GM20000 (cell line): ENCODE measurements at places on chromosomes 1 and 21.
A peak's percentile ranks its signal among the peaks of the same experiment; 100 is the strongest.

- DNase-seq = no peak
Observed at GRCh38 chr1:43708002-43708410, 670 bp downstream of the ST3GAL3 start.

GRCh38 chr1:203189951-203190352, 3.4 kb upstream of the CHI3L1 start:
- no peak for DNase-seq

DNA sequence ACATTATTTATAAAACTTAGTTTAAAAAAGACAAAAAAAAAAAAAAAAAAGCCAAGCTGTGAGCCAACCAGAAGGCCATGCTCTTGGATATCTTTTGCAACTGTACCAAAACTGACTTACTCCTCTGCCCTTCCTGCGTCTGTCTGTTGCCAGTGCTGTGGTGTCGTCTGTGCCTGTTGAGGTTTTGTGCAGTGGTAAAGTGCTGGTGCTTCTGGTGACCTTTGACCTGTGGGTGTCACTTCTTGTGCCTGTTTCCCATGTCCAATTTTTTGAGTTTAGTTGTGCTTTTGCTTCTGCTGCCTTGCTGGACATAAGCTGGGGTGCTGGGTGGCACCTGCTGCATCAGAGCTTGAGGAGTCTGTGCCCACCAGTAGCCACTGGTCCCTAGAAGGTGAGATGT, 41.4 kb downstream of the RNF187 start:
- no peak for DNase-seq

GRCh38 chr1:47507881-47508701, 70.2 kb downstream of the FOXD2 start:
- peak; percentile 64 for DNase-seq

DNA sequence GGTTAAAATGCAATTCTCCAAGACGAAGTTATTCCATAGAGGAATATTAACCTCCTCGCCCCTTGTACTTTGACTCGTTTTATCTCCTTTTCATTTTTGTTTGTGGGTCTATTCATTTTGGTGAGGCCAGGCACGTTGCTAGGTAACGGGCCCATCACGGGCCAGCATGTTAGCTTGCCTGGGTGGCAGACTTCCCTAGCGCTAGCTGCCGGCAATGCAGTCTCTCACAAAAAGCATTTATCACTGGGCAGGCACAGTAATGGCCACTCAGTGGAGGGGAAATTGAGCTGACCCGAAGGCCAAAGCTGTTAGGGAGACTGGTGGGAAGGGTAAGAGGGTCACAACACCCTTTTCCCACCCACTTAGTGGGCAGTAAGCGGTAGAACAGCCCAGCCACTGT, 234.4 kb upstream of the FOXD3 start:
- no peak for DNase-seq

- DNase-seq = no peak
Observed at GRCh38 chr1:202221911-202222909, 28.6 kb downstream of the LGR6 start.

GRCh38 chr1:21804536-21804935, 7.5 kb upstream of the LDLRAD2 start:
- DNase-seq = no peak

GRCh38 chr1:226736001-226736907, 2.8 kb downstream of the ITPKB start:
- DNase-seq = no peak

GRCh38 chr1:204367956-204368355, 8.2 kb upstream of the PLEKHA6 start:
- no peak for DNase-seq

DNA sequence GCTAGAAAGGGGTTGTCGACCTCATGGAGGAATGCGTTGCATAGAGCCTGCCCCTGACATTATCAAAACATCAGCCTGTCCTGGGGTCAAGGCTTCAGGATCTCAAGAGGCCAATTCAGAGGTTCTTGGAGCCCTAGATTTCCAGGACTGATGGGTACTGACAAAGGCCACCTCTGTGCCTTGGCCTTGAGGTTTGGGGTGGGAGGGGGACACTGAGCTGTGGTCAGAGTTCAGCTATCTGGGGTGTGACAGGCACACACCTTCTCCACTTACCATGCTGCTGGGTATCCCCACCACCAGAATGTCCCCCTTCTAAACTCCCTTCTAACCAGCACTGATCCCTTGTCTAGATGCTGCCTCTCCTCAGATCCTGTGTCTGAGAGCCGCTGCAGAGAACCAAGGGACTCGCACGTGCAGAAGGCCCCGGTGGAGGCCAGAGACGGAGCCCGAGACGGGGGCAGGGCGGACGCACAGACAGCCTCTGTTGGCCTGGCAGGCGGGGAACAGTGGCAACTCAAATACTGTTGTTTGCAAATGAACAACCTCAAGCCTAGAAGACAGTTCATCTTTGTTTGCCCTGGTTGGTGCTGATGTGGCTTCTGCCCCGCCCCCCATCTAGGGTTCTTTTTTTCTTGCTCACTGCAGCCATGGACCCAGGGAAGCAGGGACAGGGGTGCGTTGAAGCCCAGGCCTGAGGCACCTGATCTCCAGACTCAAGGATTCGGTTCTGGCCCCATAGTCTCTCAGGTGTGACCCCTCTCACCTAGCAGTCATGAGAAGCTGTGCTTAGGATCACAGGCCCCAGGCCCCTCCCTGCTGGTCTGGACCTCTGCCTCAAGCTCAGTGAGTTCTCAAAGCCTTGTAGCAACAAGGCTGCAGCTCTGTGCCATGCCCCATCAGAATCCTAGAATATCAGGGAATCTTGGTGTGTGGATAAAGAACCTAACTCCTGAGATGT, 28.1 kb upstream of the CSF1 start:
- no peak for DNase-seq

GRCh38 chr1:20702416-20702815, 15.4 kb downstream of the KIF17 start:
- DNase-seq = no peak

DNA sequence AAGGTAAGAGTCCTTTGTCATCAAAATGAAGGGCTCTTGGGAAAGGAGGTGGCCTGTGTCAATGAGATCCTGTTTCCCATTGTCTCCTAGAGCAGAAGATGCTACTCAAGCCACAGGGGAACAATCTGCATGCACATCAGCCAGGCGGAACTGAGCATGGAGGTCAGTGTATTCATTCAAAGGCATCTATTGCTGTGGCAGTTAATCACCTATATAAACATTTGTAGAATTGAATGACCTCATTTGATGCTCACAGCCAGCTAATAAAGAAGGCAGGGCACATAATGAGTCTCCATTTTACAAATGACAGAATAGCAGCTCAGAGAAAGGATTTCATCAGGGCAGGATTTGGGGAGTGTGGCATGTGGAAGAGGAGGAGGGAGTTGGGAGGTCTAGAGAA, 5.7 kb upstream of the FYB2 start:
- no peak for DNase-seq

DNA sequence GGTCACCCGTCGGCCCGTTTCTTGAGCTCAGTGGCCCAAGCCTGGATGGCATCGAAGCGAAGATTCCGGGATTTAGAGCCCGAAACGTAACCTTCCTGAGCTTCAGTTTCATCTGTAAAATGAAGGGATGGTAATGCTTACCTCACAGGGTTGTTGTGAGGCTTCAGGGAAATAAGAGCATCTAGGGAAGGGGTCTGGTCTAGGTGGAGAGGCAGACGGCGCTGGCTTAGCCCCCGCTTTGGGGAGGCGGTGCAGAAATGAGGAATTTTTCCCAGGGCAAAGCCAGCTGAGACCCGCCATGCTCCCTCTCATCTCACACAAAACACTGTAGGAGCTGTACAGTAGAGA, 717 bp upstream of the MYCL start:
- no peak for DNase-seq

- DNase-seq = no peak
Observed at GRCh38 chr1:1325288-1326074, 879 bp downstream of the CPTP start.

GRCh38 chr1:208211921-208212843, 32.0 kb downstream of the PLXNA2 start:
- no peak for DNase-seq

DNA sequence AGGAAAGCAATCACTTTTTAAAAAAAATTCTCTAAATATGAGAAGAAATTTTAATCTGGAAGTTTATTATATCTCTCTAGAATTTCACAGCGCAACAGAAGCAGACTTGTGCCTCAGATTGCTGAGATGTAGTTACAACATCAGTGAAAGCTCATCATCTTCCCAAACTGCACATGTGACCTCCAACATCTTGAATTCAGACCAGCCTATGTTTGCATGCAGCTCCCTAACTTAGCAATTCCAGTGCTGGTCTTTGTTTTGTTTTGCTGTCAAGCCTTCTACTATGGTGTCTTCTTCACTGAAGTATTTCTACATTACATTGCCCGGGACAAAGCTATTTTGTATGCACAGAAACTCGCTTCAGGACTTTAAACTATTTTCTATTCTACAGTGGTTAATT, 684.8 kb upstream of the PTBP2 start:
- DNase-seq = no peak

DNA sequence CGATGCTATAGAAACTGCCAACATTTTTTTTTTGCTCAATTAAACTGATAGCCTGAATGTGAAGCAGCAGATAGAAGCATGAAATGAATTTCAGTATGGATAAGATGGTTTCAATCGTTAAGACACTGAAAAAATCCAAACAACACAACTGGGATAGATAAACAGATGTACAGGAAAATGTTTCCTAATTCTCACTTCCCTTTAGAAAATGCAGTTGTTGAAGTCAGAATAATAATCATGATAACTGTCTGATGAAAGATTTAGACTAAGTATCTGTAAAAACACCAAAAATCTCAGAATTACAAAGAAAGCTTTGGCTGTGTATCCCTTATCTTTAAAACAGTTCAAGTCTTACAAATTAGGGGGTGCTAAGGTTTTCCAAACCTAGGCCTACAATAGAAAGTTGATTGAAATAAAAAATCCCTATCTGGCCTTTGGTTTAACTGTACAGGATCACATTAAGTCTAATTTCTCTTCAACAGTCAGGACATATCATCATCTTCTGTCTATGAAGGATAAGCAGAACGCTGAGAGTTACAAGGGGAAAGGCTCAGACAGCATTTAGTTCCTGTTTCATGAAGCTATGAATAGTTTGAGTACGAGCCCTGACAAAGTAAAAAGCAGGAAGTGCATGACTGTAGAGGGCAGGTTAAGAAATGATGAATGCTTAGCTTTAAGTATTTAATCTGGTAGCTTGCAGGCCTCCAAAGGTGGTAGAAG, 203.2 kb downstream of the APP start:
- DNase-seq = peak; percentile 42

- no peak for DNase-seq
Observed at GRCh38 chr1:26155370-26156284, 3.3 kb upstream of the FAM110D start.

DNA sequence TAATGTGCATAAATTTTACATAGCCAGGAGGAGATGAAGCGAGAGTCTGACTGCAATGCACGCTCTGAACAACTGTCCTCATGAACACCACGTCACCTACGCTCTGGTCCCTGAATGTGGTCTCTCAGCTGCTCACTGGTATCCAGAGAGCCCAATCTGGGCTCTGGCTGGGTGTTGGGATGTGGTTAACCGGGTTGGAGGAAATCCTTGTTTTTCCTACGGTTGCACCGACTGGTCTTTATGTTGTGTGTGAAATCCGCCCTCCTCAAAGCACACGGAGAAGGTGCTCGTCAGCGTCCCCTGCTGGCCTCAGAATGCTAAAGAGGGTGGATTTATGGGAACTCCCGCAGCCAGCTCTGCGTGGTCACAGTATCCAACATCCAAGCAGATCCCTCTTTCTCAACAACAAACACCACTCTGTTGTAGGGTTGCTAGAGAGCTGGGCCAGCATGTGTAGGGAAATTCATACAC, 51.8 kb upstream of the FAM89A start:
- peak; percentile 28 for DNase-seq

- DNase-seq = no peak
Observed at GRCh38 chr1:110682898-110683297, 8.2 kb upstream of the KCNA3 start.

GRCh38 chr1:67239738-67240137, 67.9 kb upstream of the IL12RB2 start:
- DNase-seq = no peak

GRCh38 chr1:12769976-12770505, 3.5 kb upstream of the PRAMEF12 start:
- no peak for DNase-seq

- no peak for DNase-seq
Observed at GRCh38 chr1:31381394-31382294, 8.8 kb upstream of the FABP3 start.
